Gastroesophageal sphincter (tissue), 4 donors: ENCODE measurements at places on chromosomes 6 and 20.
A peak's percentile ranks its signal among the peaks of the same experiment; 100 is the strongest.

GRCh38 chr6:114312931-114313330 lies 29.9 kb downstream of the HS3ST5 start:
- no peak for ATAC-seq

DNA sequence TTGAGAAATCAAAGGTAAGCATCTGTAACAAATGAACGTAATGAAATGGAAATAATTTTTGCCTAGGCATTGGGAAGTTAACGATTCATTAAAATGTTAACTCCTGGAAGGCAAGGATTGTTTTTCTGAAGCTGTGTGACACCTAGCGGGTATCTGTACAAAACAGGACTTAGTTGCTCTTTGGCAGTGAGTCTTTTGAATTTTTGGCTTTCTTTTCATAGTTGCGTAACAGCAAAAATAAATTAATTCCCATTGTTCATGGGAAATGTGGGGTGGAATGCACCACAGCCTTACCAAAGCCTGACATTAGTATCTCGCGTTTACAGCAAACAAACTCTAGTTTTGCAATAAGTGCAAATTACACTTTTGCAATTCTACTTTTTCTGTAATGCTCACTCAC lies 92.7 kb upstream of the DTNBP1 start:
- ATAC-seq = no peak

- ATAC-seq = no peak
Observed at GRCh38 chr6:11796829-11797228, 18.2 kb upstream of the ADTRP start.

DNA sequence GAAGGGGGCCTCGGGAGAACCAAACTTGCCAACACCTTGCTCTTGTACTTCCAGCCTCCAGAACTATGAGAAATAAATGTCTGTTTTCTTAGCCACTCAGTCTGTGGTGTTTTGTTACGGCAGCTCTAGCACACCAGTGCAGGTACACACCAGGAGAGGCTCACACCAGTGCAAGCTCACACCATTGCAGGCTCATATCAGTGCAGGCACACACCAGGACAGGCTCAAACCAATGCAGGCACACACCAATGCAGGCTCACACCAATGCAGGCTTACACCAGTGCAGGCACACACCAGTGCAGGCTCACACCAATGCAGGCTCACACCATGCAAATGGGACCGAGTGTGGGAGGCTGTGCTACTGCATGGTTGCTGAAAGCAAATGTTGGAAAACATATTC lies 4.9 kb upstream of the CTCFL start:
- no peak for ATAC-seq

DNA sequence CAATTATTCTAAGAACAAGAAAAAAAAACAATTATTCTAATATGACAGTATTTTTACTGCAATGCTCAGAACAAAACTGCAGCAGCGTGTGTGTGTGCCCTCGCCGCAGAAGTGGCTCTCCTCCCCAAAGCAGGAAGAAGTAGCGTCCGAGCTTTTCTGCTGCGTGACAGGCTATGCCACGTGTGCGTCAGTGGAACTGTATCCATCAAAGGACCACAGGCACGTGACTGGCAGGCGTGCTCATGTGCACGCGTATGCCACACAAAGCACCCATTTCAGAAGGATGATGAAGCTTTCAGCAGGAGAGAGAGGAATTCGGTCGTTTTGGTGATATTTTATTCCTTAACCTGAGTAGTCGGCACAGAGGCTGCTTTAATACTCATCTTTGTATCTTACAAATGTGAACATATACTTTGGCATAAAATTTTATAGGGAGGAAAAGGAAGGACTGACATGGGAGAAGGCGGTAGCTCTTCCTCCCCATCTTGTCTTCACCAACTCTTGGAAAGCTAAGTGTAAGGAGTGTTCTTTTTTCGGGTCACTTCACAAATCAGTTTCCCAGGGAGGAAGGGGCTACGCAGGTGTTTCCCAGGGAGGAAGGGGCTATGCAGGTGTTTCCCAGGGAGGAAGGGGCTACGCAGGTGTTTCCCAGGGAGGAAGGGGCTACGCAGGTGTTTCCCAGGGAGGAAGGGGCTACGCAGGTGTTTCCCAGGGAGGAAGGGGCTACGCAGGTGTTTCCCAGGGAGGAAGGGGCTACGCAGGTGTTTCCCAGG lies 3.4 kb downstream of the TCFL5 start:
- ATAC-seq = no peak

DNA sequence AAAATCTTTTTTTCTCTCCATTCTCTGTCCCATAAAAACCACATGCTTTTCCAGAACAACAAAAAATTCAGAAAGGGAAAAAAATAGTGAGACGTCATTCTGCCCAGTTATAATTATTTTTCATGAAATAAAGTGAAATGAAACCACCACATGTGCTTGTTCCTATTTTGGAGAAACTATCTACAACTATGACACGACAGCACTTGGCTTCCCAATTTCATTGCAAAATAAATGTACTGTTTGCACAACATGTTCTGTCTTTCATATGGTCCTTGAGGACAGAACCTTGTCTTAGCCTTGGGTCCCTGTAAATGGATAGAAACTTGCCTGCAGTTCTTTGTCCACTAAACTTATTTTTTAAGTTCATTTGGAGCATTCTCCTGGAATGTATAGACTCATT lies 5.6 kb upstream of the MAN1A1 start:
- peak; percentile 80 for ATAC-seq

- ATAC-seq = no peak
Observed at GRCh38 chr6:93391965-93392364, 27.4 kb downstream of the EPHA7 start.

DNA sequence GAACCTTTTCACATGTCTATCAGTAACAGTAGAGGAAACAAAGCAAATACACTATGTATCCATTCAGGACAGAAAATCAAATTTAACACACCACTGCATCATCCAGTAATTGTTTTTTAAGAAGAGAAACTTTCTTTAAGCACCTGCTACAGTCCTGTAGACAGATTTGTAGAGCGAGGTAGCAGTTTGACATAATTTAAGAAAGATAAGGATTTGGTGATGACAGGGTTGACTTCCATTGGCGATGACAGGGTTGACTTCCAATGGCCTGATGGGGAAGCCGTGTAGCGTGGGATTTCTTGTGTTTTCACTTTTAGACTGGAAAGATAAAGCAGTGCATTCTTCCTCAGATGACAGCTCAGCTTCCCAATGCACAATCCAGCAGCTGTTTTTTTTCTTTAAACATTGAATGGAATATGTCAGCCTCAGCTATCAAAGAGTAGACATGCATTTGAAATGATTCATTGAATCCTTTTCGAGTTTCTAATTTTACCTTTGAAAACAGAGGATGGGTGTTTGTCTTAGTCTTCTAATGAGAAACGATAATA lies 68.5 kb downstream of the ECT2L start:
- ATAC-seq = no peak

GRCh38 chr20:60787276-60787675 lies 464.8 kb upstream of the CDH4 start:
- no peak for ATAC-seq

GRCh38 chr20:20297181-20297580 lies 70.7 kb upstream of the INSM1 start:
- no peak for ATAC-seq

GRCh38 chr6:99130897-99131873 lies 183.4 kb upstream of the FBXL4 start:
- no peak for ATAC-seq

- no peak for ATAC-seq
Observed at GRCh38 chr6:138182939-138183789, 21.4 kb downstream of the ARFGEF3 start.

- ATAC-seq = no peak
Observed at GRCh38 chr6:1858196-1858595, 248.5 kb downstream of the FOXC1 start.

DNA sequence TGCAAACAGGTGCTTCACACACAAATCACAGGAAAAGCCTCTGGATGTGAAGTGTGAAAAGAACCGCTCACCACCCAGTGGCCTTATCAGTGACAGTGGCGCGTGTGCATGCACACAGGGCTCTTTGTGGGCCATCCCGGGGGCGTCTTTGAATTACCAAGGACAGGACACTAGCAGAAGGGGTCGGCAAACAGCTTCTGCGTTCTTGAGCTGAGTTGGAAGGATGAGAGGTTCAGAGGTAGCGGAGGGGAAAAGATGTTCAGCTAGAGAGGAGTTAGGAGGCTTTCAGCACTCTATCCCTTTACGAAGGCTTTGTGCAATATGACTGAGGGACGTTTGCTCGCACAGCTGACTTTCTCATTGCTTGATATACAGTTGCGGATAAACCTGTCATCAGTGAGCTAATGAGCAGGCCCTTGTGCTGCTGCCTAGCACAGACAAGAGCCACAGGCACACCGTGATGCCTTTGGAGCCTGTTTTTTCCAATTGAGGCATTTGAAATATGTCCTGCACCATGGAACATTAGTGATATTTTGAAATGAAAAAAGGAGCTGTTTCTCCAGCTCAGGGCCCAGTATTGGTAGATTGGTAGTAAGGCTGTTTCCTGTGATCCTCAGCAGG lies 83.1 kb downstream of the IYD start:
- ATAC-seq = no peak

DNA sequence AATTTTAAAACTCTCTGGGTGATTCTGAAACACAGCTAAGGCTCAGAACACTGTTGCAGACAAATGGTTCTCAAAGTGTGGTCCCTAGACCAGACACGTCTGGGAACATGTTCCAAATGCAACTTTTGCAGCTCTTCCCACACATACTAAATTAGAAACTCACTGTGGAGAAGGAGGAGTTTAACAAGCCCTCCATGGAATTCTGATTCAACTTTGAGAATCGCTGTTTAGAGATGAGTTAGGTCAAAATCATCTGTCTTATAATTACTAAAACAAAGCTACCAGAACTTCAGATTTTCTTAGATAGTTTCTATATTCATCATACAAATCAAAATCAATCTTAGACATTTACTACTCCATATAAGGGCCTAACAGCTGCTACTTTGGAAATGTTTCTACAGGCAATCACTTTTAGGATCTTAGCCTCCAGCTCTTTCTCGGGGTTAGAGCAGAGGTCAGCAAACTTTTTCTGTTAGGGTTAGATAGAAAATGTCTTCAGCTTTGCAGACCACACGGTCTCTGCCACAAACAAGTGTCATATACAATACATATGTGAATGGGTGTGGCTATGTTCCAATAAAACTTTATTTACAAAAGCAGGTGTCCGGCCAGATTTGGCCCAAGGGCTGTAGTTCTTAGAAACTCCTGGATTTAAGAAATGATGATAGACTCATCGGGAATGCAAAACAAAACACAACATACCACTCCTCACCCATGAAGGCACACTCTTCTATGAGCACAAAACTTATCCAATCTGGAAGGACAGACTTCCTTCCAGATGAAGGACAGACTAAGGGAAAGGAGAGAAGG lies 50.0 kb upstream of the ARHGAP18 start:
- ATAC-seq = no peak

DNA sequence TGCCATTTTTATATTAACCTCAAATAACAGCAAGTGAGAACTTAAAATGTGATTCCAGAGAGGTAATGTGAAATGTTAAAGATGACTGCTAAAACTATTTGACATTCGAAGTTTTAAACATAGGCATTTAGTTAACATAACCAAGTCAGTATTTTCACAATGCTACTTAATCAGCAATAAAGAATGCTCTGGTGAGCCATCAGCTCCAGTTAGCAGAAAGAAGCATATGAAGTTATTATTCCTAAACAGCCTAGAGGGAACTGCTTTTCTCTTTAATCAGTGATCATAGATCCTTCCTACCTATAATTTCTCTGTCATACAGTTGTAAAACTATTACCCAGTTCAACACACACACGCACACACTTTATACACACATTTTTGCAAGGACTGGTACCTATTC lies 60.1 kb downstream of the MMS22L start:
- no peak for ATAC-seq

GRCh38 chr6:3325210-3325609 lies 66.5 kb downstream of the PSMG4 start:
- ATAC-seq = no peak

GRCh38 chr20:420721-421574 lies 12.8 kb downstream of the RBCK1 start:
- no peak for ATAC-seq

DNA sequence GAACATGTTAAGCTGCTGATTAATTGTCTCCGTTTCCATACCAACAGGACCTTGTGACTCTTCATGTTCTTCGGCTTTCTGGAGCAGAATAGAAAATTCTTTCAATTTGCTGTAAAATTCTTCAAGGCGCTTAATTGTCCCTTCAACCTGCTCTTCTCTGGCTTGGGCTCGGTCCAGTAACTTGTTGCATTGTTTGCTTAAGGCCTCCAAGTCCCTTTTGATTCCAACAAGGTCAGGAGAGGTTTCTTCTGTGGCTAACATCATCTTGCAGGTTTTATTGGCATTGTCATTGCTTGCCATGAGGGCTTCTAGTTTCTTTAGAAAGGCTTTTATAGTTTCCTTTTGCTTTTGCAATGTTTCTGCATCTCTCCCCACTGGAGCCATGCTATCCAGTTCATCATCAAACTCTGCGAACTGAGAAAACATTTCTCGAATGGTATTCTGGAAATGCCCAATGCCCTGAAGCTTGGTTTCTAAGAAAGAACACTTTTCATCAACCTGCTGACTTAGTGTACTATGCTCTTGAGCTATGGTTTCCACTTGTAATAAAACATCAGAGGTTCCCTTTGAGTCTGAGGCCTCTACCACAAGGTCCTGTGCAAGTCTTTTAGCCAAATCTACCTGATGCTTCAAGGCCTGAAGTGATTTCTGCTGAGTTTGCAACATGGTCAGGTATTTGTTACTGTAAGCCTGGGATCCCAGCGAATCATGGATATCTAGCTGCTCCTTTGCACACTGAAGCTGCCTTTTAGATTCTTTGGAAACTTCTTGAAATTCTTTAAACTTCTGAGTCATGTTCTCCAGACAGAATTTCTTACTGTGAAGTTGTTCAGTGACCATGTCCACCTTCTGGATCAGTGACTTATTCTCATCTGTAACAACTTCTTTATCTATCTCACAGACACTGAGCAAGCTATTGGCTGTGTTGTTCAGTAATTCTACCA lies 90.2 kb downstream of the DST start:
- no peak for ATAC-seq

GRCh38 chr20:15061955-15062354 lies 724.5 kb upstream of the FLRT3 start:
- no peak for ATAC-seq

DNA sequence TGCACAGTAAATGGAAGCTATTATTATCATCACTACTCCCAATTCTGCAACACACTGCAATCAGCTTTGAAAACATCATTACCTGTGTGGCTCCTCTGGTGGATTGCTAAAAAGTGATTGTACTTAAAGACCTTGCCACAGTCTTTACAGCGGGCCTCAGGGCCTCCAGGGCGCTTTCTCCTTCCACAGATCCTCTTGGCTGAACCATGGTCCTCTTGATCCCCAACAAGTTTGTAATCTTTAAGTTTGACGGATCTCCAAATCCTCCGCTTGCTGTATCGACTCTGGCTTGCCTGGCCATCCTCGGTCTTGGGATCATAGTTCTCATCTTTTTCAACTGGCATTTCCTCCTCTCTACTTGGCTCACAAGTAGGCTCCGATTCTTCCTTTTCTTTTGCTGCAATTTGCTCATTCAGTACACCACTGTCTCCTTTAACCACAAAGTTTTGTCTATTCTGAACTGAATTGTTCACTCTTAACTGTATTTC lies 2.0 kb downstream of the ZBTB24 start:
- no peak for ATAC-seq
